Suppressor macrophage treated with lipopolysaccharide for 4 hours (primary cell): ENCODE measurements at places on chromosomes 11 and 22.

DNA sequence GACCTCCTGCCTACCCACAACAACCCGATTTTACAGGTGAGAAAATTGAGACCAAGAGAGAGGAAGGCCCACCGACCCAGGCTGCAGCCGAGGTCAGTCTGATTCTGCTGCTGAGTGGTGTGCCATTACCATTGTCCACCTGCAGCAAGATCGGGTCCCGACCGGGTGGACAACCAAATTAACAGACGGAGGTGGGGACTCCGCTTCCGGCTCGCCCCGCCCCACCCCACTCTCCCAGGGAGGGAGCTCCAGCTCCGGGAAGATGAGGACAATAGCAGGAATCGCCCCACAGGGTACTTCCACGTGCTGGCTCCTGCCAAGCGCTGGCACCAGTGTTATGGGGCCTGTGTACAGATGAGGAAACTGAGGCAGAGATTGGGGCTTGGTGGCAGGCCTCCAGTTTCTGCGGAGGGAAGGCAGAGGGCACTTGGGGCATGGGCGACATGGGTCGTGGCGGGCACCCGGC lies 425 bp upstream of the KDELR3 start:
- DNase-seq, result no peak

GRCh38 chr11:113295993-113296392 lies 18.4 kb upstream of the TTC12 start:
- DNase-seq, result no peak

- no peak for DNase-seq
Observed at GRCh38 chr11:73168925-73169579, 26.9 kb upstream of the FCHSD2 start.

GRCh38 chr11:35681163-35681767 lies 18.7 kb downstream of the TRIM44 start:
- DNase-seq, result no peak

DNA sequence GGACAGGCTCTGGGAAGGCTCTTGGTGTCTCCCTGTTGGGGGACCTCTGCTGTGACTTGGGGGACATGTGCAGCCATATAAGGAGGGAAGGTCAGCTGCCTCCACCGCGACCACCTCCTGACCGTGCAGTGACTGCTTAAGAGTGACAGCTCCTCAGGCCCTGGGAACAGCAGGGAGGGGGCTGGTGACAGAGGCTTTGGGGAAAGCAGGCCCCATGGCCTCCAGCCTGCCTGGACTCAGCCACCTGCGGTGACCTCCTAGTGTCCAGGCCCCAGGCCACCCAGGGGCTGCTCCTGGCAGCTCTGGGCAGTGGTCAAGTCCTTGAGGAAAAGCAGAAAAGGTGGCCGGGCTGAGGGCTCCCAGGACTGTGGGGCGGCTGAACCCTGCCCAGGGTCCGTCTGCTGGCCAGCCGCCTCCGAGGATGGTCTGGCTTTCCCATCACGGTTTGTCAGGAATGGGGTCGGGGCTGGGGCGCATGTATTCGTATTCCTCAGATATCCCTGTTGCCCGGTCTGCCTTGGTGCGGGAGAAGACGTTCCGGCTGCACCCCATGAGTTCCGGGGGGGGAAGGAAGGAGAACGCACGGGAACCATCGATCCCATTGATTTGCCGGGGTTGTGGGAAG lies 96.8 kb downstream of the WNT7B start:
- DNase-seq, result no peak

DNA sequence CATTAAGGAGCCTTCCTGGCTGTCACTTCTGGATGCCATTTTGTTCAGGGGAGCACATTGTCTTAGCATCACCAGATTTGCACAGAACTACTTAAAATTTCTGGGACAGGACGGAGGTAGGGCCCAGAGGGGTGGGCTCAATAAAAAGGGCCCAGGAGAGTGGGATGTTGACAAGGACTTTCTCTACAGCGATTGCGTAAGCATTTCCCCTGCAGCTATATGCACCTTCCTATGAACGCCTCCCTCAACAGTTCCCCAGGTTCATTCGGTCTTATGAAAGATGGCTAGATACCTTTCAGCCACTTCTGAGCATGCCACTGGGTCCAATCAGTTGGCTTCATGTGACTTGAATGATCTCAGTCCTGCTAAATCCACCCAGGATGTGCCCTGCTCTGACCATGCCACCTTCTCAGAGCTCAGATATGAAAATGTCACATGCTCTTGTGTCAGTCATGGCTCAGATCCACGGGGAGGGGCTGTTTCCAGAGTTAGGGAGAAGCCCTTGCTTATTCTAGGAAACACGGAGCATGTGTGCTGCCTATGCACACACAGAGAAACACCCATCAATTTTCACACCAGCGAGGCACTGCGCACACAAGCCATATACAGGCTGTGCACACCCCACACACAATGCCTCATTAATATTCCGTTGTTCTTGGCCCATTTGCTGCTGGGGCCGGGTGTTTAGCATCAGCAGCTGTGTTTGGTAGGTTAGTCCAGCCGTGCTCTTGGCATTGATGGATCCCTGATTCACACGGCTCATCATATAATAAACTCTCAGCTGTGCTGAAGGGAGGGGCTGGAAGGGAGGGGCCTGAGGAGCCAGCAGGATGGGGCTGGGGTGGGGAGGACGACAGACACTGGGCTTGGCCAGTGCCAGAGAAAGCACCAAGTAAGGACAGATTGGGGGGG lies 52.5 kb upstream of the NNMT start:
- no peak for DNase-seq

GRCh38 chr11:120807414-120808150 lies 216.3 kb upstream of the TBCEL start:
- no peak for DNase-seq

GRCh38 chr11:131584785-131585592 lies 214.6 kb downstream of the NTM start:
- DNase-seq, result no peak

DNA sequence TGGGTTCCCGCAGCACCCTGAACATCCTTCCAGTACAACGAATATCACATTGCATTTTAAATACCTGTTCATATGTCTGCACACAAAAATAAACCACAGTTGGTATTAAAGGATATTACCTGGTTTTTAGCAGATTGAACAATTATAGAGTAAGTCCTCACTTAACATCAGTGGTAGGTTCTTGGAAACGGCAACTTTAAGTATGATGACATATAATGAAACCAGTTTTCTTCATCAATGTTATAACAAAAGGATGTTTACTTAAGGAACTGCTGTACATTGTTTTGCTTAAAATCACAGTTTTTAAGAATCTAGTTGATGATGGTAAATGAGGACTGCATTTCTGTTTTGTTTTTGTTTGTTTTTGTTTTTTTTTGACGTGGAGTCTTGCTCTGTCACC lies 28.0 kb downstream of the TRIM66 start:
- DNase-seq, result no peak

GRCh38 chr22:28710107-28710506 lies 30.5 kb upstream of the TTC28 start:
- no peak for DNase-seq

DNA sequence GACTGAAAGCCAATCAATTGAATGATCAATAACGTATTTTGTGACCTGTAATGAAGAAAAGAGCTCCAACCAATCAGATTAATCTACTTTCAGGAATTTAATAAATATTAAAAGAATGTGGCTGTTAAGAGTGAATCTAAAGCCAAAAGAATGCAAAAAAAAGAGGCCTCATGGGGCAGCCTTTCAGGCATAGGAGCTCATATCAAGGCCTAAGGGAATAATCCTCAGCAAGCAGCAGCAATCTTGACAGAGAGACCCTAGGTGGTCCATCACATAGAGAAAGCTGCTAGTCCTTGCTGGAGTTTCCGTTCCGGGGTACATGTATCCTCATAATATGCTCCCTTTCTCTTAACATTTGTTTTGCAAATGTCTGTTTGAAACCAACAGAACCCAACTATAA lies 313.1 kb upstream of the PITPNB start:
- no peak for DNase-seq

- no peak for DNase-seq
Observed at GRCh38 chr22:17970201-17970708, 54.1 kb downstream of the MICAL3 start.

DNA sequence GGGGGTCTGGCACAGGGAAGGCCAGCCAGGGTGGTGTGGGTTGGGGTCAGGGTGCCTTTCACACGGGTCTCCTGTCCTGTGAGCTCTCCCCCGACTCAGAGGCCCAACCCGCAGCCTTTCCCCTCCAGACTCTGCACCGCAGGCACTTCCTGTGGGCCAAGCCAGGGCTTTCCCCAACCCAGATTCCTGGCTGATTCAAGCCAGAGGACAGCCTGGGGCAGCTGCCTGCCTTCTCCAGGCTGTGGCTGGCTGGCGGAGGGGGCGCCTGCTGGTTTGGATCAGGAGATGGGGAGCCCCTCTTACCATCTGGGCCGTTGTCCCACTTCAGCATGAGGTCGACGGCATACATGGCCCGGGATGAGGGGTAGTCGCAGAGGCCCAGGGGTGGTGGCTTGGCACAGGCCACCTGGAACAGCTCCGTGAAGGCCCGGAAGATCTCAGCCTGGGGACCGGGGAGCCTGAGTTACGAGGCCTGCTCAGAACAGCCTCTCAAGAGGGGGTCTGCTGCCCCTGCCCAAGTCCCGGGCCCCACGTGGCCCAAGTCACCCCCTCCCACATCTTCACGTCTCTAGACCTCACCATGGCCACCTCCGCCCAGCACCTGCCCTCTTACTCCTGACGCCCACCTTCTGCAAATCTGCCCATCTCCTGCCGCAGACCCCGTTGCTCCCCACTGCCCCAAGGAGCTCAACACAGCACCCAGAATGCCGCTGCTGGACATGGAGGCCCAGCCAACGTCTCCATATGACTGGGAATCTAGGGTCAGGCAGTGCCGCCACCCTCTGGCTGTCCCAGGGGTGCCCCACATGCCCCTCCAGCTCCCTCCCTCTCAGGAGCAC lies 17.3 kb downstream of the TSPO start:
- no peak for DNase-seq

DNA sequence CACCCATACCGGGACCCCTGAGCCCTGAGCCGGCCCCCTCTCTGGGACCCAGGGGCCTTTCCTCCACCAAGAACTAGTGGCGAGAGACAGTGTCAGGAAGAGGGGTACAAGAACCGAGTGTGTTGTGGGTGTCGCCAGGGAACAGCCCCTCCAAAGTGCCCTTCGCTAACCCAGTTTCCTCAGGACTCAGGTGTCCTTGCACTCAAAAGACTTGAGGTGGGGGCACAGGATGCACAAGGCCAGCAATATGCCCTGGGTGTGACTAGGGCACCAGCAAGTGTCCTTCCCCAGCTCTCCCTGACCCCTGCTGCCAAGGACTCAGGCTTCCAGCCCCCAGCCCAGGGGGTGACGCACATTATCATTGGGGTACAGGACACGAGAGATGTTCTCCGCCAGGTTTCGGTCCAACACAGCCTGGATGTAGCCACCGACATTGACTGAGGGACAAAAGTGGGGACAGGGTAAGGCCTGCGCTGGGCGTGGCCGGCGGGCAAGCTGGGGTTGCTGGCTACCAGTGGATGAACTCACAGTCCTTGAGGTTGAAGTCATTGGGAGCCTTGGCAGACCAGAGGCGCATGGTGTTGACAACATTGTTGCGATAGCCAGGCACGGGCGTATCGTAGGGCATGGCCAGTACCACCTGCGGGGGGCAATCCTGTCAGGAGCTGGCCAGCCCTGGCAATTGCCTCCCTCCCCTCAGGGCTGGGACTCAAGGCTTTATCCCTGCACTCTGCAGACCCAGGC lies 4.7 kb downstream of the PYGM start:
- DNase-seq, result no peak

DNA sequence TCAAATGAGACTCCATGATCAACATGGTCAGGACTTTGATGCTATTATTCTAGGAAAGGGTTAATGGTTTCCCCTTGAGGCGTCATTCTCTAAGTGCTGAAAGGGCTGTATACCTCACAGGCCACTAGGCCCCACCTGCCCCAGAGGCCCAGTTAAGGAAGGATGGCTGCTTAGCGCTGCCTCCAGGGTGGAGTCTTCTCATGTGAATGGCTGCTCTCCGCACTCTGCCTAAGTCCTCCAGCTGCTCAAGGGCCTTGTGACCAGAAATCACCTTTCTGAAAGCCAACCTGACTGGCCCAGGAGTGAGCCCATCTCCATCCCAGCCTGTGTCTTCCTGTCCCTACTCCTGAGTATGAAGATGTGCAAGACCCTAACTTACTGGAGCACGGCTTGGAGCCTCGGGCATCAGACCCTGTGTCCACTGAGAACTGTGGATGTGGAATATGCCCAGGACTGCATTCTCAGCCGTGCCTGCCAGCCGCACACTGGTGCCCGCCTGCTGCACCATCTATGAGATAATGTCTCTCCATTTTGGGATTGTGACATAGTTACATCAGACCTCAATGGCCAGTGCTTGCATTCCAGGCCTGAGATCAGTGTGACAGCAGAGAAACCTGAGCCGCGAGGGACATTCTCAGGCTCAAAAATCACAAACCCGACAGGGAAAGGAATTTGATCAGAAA lies 51.0 kb downstream of the SNX19 start:
- no peak for DNase-seq

DNA sequence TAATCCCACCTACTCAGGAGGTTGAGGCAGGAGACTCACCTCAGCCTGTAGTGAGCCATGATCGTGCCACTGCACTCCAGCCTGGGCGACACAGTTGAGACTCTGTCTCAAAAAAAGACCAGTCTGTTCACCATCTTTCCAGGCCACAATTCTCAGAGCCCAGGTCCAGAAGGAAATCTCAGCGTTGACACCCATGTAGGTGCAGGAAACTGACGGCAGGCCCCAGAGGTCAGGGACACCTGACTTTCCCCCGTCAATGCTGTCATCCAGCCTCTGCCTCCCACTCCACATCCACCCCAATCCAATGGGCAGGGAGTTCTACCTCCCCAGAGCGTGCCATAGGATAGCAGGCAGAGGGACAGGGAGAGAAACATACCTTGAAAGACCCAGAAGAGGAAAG lies 5.9 kb upstream of the GRK2 start:
- no peak for DNase-seq

DNA sequence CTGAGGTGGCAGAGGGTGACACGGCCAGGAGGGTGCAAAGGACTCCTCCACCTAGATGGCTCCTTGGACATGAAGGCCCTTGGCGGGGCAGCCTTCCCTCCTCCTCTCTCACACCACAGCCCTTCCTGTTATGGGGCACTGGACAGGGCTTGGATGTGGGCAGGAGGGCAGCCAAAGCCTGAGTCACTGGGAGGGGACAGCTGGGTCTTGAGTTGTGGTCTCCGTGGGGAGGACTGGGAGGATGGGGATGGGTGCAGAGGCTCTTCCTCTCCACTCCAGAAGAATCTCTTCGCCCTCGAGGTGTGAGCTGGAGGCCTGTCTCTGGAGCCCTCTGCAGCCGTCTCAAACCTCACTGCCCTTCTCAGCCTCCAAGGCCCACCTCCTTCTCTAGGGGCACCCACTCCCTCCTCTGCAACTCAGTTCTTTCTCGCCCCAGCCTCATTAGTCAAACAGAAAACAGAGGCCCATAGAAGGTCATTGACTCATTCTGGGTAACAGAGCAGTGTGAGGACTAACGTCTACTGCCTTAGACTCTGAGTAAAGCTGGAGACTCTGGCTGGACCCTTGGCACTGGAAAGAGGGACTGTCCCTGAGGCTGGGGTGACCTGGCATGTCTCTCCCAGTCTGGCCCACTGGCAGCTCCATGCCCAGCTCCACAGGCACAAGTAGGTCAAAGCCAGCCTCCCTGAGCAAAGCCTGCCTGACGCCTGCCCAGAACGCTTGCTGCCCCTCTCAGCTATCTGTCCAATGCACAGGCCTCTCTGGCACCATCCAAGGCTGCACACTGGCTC lies 47.5 kb upstream of the CDON start:
- no peak for DNase-seq
